Vagina (tissue), 2 donors: ENCODE measurements at places on chromosomes 7 and 10. TPM values are rescaled to one million over a fixed set of nuclear protein-coding genes. Genes with fewer than 3 reads are reported as not detected.

CALHM3 gene
- not detected for total RNA-seq

ELFN1 gene
- total RNA-seq: 2.2 TPM

SLC35B4 gene
- 13.0 TPM for total RNA-seq

DNA sequence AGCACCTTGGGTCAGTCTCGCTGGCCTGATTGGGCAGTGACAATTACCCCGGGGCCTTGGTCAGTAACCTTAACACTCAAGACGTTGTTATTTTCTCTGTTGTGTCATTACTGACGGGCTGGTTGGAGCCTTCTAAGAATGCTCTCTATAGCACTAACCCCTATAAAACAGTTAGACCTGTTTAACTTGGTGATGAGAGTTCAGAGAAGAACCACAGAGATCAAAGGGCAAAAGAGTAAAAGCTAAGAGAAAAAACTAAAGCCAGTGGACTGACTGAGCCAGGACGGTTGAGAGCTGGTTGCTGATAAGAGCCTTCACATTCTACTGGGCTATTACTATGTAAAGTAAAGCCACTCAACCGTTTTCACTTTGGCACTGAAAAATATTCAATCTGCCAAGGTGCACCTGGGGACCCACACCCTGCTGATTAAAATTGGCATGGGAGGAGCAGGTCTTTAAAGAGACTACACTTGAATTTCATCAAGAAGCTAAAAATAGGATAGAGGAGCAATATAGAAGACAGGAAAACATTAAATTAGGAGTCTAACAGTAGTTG is 13.6 kb upstream of the ITGB1 start:
- DNase-seq: no peak
- H3K36me3 ChIP-seq: no peaks in the 10 kb centered on the region
- no peaks in the 10 kb centered on the region for H3K27me3 ChIP-seq
- no peaks in the 10 kb centered on the region for H3K4me1 ChIP-seq

DNA sequence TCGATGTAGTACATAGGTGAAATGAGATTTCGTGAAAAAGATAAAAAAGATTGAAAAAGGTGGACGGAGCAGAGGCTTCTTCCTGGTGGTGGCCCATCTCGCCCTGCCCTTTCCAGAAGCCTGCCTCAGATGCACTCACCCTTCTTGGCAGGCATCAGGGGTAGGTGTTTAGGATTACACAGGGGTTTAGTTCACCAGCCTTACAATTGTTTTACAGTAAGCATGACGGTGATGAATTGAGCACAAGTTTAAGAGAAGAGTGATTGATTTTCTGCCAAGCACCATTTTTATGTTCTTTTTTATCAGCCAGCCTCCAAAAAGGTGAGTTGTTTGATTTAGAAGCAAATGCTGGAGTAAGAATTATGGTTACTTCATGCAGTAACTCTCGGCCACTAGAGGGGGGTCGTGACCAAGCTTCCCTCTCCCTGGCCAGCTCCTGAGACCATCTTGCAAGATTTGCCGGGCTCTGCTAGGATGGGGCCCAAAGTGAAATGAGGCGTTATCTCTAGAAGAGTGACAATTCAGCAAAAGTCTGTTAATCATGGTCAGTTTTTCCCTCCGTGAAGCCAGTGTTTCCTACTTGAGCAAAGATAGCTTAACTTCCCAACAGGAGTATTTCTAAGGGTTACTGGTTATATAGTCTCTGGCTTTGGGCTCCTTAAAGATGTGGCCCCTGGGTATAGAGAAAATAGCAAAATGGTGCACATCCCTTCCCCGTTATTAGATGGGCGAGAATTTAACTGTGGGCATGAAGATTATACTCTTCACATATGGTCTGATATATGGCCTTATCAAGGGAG is 228.8 kb downstream of the BMPER start:
- H3K4me3 ChIP-seq: no peak overlapping the region
- no peak for DNase-seq
- no peak overlapping the region for H3K27ac ChIP-seq

- DNase-seq: no peak
- H3K4me1 ChIP-seq: peaks cover 7% of the 10 kb centered on the region
- no peak overlapping the region for H3K4me3 ChIP-seq
- no peak overlapping the region for H3K27ac ChIP-seq
Observed at GRCh38 chr7:51158211-51158610, 158.4 kb downstream of the COBL start.
